GOT3 (cell line): ENCODE measurements at places on chromosomes 7 and 10.

GRCh38 chr10:71222601-71223346 is 10.4 kb downstream of the UNC5B start:
- DNase-seq, result no peak

DNA sequence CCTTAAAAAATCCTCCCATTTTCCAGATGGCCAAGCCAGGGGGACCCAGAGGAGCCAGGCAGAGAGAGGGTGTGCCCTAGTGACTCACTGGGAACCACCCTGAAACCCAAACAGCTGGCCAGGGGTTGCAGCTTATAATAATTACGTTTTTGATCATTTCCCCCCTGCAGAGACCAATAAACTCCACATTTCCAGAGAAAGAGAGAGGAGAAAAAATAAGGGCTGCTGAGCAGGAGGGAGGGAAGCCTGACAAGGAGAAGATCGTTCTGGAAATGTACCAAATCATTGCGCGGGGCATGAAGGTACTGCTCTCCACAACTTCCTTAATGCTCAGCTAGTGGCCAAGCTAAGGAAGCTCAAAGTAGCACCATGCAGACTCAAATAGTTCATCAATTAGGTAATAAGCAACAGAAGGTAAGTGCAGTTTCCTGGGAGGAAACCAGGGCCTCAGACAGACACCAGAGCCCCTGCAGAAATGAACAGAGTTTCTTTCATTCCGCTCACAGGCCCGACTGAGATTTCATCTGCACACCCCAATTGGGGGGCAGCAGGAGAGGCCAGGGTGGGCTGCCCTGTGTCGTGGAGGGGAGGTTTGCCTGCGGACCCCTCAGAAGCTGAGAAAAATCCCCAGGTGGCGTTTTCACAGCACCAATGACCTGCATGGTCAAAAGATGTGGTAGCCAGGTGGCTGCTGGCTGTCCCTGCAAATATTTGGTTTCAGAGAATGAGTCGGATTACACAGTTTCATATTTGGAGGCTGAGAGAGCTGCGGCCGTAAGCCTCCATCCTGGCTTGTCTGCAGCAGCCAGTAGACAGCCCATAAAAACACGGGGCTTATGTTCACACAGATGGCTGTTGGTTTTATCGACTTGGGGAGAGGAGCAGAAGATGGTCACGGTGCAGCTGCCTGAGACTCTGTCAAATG is 153.2 kb upstream of the LYZL2 start:
- DNase-seq, result no peak

DNA sequence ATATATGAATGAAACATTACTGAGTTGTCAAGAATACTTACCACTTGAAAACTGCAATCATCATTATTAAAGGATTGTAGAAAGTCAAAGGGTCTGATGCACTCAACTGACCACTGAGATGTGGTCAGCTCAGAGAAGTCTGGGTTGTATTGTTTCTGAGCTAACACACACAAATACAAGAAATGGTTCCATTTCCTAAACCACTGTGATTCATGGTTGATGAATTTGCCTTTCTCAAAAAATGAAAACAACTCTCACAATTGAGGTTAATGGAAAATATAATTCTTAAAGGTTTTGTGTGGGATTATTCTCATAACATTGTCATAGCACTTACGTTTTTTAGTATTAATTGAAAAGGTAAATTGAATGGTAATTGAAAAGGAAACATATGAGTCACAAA is 45.6 kb upstream of the TAS2R16 start:
- DNase-seq, result no peak

- DNase-seq, result no peak
These were observed 1.2 kb downstream of the CLDN15 start for GRCh38 chr7:101236292-101236835.

GRCh38 chr10:31584876-31585275 is 265.9 kb downstream of the ZEB1 start:
- DNase-seq, result no peak

DNA sequence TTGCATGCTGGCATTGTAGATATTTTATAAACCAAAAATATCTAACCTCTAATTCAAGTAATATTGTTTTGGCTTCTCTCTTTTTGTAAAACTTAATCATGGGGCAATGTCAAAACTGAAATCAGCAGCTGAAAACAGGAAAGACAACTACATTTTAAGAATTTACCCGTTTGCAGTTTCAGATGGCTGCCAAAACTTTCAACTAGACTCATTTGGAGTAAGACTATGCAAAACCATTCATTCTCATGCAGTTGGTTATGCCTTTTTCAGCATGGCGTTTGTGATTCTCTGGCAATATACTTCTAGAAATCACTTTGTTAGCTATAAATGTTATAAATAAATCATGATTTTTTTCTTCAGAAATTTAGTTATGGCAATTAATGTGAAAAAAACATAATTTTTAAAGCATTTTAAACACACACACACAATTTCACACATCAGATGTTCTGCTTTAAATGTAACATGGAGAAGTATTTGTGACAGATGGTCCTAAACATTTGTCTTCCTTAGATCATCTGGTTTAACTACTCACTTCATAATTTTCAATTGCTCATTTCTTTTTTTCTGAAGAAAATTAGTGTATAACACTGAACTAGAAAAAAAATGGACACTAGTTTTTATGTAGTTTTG is 116.4 kb downstream of the ITGB8 start:
- no peak for DNase-seq

GRCh38 chr7:117673839-117674238 is 194.0 kb downstream of the CFTR start:
- no peak for DNase-seq

- no peak for DNase-seq
These were observed 48.6 kb downstream of the MCU start for GRCh38 chr10:72740528-72740927.

DNA sequence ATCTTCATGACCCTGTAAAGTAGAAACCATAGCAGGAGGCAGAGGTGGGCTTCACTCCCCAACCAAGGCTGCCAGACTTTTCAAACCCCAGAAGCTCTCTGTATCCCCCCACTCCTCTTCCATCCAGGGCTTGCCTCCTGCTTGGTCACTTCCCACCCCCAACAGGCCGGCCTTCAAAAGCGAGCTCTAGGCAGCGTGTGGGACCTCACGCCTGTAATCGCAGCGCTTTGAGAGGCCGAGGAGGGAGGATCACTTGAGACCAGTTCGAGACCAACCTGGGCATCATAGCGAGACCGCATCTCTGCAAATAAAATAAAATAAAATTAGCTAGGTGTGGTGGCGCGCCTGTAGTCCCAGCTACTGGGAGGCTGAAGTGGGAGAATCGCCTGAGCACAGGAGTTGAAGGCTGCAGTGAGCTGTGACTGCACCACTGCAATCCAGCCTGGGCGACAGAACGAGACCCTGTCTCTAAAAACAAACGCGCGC is 743 bp upstream of the POR start:
- DNase-seq, result no peak

GRCh38 chr10:21919117-21919516 is 84.4 kb downstream of the DNAJC1 start:
- DNase-seq, result no peak
